ENCODE measurements at places on chromosomes 4 and X.

- DNase-seq, result no peak
Measured at GRCh38 chr4:63123441-63123840, 1285.8 kb downstream of the TECRL start.

- no peak for DNase-seq
Measured at GRCh38 chrX:19772822-19773628, 114.4 kb downstream of the SH3KBP1 start.

GRCh38 chr4:44660396-44660795, 9.0 kb upstream of the YIPF7 start:
- no peak for DNase-seq

- DNase-seq, result no peak
Measured at GRCh38 chrX:75151827-75152592, 4.1 kb downstream of the ABCB7 start.

- DNase-seq, result no peak
Measured at GRCh38 chr4:28092610-28093009, 1232.0 kb downstream of the STIM2 start.
